NAMALWA (cell line): ENCODE measurements at places on chromosomes 6 and 20.
A peak's percentile ranks its signal among the peaks of the same experiment; 100 is the strongest.

GRCh38 chr6:118786596-118787453 lies 107.1 kb upstream of the ASF1A start:
- no peak for DNase-seq

GRCh38 chr6:91865889-91866288 lies 1279.0 kb upstream of the MAP3K7 start:
- DNase-seq, result no peak

DNA sequence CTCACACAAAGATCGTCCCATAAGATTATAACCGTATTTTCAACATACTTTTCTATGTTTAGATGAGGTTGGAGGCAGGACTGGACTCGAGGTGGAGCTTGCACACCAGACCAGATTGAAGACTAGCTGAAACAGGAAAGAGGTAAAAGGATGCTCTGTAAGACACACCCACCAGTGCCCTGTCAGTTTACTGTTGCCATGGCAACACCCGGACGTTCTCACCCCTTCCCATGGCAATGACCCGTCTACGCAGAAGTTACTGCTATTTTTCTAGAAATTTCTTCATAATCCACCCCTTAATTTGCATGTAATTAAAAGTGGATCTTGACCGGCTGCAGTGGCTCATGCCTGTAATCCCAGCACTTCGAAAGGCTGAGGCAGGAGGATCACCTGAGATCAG lies 13.6 kb upstream of the SRSF6 start:
- no peak for DNase-seq

GRCh38 chr6:31884528-31885035 lies 5.8 kb upstream of the SLC44A4 start:
- DNase-seq, result no peak

GRCh38 chr6:90286884-90287488 lies 9.7 kb downstream of the BACH2 start:
- peak; percentile 95 for DNase-seq

DNA sequence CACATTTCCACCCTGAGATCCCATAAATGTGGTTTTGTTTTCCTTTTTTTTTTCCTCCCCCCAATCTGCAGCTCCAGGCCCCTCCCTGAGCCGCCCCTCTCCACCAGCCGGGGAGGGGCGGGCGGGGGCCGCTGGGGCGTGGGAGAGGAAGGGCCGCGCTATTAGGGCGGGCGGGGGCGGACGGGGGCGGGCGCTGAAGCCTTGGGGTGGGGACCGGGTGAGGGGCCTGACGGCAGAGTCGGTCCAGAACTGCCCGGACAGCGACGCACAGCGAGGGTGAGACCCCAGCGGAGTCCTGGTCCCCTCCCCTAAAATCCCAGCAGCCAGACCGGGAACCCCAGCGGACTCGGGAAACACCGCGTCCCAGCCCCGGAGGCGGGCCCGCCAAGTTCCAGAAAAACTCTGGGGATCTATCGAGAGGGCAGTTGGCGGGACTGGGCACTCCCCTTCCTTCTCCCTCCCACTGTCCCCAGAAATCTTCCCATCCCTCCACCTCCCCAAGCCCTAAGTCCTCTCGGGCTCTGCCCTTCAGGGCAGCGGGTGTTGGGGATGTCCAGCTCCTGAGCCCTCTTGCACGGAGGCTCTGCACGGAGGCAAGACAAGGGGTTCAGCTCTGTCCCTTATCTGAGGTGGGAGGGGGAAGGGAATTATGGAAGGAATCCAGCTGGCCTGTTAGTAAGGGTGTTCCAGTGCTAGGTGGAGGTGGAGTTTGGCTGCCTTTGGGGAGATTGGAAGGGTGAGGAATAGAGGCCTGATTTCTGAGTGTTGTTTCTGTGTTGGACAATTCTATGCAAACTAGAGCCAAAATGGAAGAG lies at the start of gene PRICKLE4:
PRICKLE4 (plus strand) TSS at position 232 of the 815 bp plus-strand sequence. CDS start 2,692 bp downstream, outside the sequence.
- DNase-seq, result no peak

DNA sequence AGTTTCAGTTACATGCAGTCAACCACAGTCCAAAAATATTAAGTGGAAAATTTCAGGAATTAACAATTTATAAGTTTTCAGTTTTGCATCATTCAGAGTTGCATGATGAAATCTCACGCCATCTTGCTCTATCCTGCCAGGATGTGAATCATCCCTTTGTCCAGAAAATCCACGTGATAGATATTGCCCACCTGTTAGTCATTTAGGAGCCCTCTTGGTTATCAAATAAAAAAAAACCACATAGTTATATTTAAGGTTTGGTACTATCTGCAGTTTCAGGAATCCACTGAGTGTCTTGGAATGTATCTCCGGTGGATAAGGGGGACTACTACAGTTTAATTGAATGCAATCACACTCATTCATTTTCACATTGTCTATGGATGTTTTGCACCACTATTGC lies 1249.0 kb upstream of the CITED2 start:
- no peak for DNase-seq

- no peak for DNase-seq
These were observed 931 bp upstream of the EBF4 start for GRCh38 chr20:2691663-2692035.

GRCh38 chr6:46129291-46129628 lies 529 bp upstream of the ENPP4 start:
- no peak for DNase-seq

DNA sequence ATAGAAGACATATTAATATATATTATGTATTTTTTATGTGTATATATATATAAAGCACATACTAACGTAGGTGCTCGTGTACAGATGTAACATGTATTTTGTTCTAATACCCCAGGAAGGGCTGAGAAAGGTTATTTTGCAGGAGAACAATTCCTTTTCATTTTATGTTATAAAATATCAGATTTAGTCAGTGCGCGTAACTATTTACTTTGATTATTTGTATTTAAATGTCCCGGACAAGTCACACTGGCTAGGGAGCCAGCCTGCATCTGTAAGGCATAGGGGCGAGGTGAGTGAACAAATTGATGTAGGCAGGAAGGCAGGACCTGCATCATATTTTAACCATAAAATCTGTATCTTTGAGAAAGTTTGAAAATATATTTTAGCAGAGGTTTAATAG lies 74.1 kb downstream of the BMP7 start:
- DNase-seq, result no peak

- no peak for DNase-seq
These were observed 313.1 kb downstream of the TRDN start for GRCh38 chr6:123323452-123324329.

GRCh38 chr6:28771401-28772267 lies 152.2 kb downstream of the TRIM27 start:
- peak; percentile 51 for DNase-seq

DNA sequence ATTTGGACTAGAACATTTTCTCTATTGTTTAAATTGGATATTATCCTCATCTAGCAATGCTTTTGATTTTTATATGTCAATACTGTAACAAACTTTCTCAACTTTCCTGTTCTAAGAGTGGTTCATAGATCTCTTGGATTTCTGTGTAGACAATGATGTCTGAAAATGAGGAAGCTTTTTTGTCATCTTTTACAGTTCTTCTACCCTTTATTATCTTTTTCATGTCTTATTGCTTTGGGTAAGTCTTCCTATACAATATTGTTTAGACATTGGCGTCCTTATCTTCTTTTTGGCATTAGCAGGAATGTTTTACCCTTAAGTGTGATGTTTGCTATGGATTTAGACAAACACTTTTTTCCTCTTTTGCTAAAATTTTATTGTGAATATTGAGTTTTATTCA lies 91.5 kb upstream of the MTHFD1L start:
- DNase-seq, result no peak

DNA sequence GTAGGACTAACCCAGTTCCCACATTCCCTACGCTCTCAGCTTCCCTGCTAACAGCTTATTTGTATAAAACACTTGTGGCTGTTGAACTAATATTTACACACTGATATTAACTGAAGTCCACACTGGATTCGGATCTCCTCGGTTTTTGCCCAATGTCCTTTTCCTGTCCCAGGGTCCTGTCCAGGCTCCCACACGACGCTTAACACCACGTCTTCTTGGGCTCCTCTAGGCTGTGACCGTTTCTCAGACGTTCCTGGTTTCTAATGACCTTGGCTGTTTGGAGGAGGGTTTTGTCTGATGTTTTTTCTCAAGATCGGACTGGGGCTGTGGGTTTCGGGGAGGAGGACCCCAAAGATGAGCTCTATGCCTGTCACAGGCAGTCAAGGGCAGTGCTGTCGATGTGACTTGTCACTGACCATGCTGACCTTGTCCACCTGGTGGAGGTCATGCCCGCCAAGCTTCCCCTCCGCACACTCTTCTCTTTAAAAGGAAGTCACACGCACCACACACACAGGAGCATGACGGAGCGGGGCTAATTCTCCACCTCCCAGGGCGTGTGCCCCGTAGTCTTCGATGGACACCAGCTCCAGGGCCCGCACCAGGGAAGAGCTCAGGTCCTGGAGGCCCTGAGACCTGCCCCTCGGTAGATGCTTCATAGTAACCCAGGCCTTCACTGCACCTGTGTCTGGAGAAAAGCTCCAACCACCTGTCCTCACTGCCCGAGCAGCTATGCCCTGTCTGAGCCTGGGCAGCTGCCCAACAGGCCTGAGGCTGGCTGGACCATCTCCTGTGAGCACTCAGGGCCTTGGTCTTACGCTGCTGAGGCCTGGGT lies 72.0 kb downstream of the TTLL2 start:
- no peak for DNase-seq

GRCh38 chr20:13322621-13323020 lies 101.5 kb downstream of the ISM1 start:
- no peak for DNase-seq

DNA sequence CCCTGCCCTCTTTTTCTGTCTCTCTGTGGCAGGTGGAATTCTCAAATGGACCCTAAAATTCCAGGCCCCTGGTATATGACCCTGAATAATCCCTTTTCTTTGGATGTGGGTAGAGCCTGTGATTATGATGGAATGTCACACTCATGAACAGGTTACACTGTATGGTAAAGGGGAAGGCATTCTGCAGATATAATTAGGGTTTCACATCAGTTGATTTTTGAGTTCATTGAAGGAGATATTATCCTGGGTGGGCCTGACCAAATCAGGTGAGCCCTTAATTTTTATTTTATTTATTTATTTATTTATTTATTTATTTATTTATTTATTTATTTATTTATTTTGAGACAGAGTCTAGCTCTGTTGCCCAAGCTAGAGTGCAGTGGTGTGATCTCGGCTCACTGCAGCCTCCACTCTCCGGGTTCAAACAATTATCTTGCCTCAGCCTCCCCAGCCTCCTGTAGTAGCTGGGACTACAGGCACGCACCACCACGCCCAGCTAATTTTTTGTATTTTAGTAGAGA lies 13.7 kb upstream of the STMND1 start:
- no peak for DNase-seq

- DNase-seq, result no peak
These were observed 835 bp downstream of the PRR18 start for GRCh38 chr6:166307082-166308032.

DNA sequence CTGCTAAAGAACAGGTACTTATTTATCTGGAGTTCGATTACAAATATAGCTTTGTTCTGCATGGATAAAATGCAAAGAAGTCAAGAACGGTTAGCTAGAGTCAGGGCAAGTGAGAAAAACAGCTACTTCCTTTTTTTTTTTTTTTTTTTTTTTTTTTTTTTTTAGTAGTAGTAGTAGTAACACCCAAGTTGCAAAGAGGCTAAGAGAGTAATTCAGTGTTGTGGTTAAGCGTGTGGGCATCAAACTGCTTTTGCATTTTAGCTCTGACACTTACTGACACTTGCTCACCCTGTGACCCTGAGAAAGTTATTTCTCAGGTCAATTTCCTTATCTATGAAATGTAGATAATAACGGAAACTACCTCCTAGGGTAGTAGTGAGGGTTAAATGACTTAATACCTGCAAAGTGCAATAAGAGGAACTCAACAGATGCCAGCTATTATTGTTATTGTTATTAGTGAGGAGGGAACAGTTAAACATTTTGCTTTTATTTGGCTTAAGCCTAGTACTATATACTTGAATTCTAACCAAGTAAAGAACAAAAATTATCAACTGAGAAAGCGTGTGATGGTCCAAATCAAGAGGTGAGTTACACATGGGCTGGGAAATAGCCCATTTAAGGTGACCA lies 86.7 kb upstream of the BACH2 start:
- peak; percentile 89 for DNase-seq

DNA sequence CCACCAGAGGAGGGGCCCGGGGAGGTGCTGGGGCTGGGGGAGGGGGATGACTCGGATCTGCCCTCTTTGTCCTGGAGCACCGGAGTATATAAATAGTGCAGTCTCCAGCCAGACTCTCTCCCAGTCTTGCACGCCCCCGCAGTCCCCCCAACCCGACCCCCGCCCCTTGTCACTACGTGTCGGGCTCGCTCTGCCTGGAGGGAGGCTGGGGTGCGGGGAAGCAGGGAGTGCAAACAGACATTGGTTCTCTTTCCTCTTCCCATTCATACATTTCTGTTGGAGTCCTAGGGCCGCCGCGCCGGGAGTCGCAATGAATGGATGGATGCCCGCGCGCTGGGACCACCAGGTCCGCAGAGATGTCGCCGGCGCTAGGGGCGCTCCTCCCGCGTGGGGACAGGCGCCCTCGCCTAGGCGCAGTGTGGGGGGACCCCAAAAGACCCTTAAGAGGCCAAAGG lies 179.3 kb downstream of the TBXT start:
- no peak for DNase-seq

- no peak for DNase-seq
These were observed 125.5 kb downstream of the THEMIS start for GRCh38 chr6:127775371-127775770.

GRCh38 chr6:30935018-30935417 lies 3.0 kb upstream of the SFTA2 start:
- no peak for DNase-seq

DNA sequence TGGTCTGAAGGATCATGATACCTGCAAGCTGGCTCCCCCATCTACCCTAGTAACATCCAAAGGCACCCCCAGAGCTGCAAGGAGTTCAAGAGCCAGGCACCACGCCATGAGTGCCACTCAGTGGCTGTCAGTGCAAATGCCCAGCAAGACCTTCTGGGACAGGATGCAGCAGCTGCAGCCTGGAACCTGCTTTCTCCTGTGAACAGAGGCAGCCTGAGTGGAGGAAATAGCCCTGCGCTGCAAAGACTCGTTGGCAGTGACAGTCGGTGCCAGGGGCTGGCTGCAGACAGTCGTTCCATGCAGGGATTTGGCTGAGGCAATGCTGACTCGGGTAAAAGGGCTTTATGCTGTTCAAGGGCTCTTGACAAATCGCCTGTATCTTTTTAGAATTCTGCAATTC lies 15.7 kb upstream of the SSTR4 start:
- no peak for DNase-seq

DNA sequence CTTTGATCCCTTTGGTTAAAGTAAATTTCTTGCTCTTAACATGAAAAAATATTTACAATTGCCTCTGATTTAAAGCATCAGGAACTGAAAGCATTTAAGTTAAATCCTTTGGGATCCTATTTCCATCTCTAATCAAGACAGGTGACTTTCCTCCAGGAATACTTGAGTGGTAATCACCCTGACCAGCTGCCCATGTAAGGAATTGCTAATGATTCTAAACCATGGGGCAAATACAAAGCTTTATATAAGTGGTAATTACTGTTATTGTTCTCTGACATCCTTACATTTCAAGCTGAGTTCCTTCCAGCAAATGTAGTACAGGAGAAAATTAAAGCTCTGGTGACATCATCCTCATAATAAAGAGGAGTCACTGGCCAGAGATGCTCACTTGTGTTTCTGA lies 100.6 kb downstream of the CRYBG1 start:
- no peak for DNase-seq

GRCh38 chr6:43996618-43997344 lies 130.5 kb downstream of the MRPL14 start:
- DNase-seq, result no peak

GRCh38 chr20:59164686-59165391 lies 1.2 kb downstream of the ZNF831 start:
- DNase-seq, result peak; percentile 42

- DNase-seq, result no peak
These were observed 13.2 kb upstream of the APCDD1L start for GRCh38 chr20:58528412-58528811.
